Left renal pelvis (tissue), 4 donors: ENCODE measurements at places on chromosomes 2 and 18.

DNA sequence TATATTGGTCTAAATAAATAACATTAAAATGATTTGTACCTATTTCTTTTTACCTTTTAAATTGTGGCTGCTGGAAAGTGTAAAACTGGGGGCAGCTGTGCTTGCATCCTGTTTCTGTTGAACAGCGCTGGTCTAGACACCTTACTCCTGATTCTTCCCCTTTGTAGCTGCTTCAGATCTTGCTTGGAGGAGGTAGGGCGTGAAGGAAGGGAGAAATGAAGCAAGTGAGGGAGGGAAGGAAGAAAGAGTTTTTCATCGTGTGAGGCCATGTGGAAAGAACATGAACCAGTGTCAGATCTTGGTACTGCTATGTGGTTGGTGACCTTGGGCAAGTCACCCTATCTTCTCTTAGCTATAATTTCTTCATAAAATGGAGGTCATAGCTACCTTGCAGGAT, 89.0 kb upstream of the SEC11C start:
- DNase-seq = no peak

GRCh38 chr2:1571477-1572417, 158.5 kb downstream of the TPO start:
- DNase-seq = no peak

DNA sequence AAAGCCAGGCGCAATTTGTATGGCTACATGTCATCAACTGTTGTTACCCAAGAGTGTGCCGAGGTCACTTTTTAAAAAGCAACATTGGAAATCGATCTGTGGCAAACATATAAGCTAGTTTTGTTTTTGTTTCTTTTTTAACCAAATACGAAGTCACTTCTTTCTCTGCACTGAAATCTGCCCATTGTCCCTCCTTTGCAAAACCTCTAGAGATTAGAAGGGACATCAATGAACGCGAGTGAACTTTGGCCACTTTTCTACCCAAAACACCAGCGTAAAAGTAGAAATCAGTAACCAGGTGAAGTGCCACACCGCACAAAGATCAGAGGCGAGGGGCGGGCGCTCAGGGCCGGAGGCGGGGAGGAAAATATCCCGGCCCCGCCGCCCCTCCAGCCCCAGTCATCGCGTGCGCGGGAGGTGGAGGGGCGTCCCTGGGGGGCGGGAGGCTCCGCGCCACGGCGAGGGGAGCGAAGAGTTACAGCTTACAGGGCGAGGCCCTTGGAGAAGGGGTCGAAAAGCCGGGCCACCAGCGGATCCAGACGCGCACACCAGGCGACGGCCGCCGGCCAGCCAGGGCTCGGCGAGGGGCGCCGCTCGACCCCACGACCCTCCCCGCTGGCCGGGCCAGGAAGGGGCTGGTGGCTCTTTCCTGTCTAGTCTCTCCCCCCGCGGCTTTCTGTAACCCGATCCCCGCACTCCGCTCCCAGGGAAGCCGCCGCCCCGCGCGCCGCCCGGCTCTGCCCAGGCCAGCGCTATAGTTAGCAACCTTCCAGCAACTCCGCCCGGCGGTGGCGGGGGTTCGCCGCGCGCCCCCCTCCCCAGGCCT, 993 bp downstream of the RBMS1 start:
- DNase-seq = peak; percentile 53

- no peak for DNase-seq
Measured at GRCh38 chr2:45614330-45614729, 3.3 kb upstream of the SRBD1 start.

DNA sequence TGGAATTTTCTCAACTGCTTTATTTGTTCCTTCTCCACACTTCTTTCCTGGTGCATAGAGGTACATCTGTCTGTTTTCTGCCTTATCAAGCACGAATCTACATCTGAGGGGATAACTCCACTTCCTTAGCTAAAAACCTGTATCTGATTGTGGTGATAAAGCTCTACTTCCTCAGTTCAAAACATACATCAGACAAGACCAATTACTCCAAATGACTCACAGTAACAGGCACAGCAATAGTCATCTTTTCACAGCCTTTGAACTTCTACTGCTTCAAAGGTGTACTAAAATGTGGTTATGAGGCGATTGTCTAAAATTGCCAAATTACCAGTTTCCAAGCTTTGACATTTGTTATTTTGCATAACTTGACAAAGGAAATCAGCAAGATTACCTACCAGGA, 803.6 kb upstream of the ZEB2 start:
- DNase-seq = no peak

DNA sequence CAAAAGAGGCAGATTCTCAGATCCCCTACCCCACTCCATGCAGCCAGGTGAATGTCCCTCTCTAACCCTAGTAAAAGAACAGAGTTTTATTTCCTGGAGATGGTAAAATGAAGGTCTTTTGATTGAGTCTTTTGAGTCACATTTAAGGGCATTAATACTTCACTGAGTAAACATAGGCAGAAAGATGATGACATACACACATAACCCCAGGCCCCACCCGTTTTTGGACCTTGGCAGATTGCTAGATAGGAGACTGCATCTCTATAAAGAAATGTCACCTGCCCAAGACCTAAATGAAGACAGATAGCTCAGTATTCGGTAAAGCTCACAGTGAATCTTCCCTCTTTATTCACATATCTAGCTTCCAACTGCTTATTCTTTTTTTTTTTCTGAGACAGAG, 28.3 kb upstream of the PEX13 start:
- no peak for DNase-seq

GRCh38 chr18:10804126-10804525, 278.3 kb downstream of the NAPG start:
- no peak for DNase-seq

- no peak for DNase-seq
Measured at GRCh38 chr2:181675254-181675653, 5.1 kb downstream of the NEUROD1 start.

DNA sequence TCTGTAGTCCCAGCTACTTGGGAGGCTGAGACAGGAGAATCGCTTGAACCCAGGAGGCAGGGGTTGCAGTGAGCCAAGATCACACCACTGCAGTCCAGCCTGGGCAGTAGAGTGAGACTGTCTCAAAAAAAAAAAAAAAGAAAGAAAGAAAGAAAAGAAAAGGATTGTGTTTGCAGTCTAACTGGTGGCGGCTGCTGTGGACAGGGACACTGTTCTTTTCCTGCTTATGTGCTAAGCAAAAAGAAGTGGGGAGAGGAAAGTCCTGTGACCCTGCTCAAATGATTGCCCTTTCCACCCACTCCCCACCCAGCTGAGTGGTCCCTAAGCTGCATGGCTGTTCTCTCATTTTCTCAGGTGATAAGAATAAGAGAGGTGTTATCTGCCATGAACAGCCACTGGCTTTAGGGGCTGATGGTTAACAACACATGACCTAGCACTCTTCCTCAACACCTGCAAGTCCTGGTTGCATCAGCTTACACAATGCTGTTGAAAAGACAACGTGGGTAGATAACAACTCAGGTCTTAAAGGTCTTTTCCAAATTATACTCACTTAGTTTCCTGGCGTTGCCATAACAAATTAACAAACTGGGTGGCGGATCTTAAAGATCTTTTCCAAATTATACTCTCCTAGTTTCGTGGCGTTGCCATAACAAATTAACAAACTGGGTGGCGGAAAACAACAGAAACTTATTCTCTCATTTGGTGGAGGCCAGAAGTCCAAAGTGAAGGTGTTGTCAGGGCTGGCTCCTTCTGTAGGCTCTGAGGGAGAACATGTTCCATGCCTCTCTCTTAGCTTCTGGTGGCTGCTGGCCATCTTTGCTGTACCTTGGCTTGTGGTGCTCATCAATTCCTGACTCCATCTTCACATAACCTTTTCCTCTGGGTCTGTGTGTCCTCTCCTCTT, 90.3 kb upstream of the RTN4 start:
- DNase-seq = no peak

GRCh38 chr2:40230707-40231432, 221.0 kb downstream of the SLC8A1 start:
- no peak for DNase-seq

DNA sequence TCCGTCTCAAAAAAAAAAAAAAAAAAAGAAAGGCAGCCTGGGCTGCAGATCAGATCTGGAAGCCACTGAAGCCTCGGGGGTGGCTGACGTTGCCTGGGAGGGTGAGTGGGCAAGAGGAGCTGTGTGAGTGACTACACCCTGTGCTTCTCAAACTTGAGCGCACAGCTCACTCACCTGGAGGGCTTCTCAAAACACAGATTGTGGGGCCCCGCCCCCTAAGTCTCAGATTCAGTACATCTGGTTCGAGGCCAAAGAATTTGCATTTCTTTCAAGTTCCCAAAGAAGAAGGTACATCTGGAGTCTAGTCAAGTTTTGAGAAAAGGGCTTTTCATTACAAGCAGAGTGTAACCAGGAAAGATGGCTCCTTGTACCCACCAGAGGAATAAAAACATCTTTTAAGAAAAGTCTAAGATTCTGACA, 97.7 kb upstream of the CAB39 start:
- no peak for DNase-seq

- no peak for DNase-seq
Measured at GRCh38 chr2:69034845-69035244, 21.9 kb downstream of the ANTXR1 start.

DNA sequence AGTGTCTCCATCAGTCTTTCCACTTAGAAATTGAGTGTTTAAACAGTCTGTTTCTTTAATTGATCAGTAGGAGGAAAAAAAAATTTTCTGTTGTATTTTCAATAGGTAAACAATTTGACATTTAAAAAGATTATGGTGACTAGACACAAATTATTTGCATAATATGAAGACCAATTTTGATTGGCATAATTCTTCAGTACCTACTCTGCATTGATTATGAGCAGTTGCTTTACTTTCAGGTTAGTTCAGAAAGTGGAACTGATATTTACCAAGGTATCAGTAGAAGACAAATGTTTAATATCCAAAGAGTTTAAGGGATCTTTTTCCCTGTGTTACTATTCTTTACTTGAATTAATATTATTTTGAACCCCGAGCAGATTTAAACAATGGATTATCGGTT, 2.6 kb downstream of the ADAM23 start:
- DNase-seq = no peak

DNA sequence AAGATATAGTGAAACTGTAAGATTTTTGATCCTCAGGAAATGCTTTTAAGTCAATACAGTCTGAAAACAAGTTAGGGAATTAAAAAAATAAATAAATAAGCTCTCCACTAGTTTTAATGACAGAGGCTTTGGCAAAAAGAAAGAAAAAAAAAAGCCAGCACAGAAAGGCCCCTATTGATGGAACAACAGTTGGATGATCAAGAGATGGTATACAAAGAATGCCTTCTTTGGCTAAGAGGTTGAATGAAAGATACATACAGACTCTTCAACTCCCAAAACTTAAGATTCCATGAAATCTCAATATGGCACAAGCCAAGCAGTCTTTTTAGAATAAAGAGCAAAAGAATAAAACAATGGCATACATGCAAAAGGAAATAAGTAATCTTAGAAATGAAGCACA, 64.0 kb upstream of the GALNT5 start:
- no peak for DNase-seq

GRCh38 chr2:128285329-128285931, 33.2 kb downstream of the HS6ST1 start:
- DNase-seq = no peak

DNA sequence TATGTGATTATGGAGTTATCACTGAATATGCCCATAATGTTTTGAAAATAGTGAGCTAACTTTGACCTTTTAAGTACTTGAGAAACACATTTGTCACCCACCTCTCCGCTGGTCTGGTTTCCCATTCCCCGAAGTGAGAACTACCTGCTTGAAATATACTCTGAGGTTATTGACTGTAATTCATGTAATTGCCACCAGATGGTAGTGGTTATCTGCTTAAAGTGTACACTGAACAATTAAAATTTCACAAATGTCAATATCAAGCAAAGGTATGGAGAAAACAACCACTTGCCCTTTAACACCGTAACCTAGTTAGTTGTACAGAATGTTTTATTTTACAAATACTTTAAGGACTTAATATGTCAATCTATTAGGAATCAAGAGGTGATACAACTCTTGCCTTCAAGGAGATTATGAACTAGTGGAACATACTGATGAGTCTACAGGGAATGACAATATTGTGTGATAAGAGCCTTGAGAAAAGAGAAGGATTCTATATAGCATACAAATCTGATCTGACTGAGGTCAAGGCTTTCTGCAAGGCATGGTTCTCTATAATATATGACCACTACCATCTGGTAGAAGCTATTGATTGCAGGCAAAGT, 316.8 kb upstream of the KCNH7 start:
- no peak for DNase-seq

DNA sequence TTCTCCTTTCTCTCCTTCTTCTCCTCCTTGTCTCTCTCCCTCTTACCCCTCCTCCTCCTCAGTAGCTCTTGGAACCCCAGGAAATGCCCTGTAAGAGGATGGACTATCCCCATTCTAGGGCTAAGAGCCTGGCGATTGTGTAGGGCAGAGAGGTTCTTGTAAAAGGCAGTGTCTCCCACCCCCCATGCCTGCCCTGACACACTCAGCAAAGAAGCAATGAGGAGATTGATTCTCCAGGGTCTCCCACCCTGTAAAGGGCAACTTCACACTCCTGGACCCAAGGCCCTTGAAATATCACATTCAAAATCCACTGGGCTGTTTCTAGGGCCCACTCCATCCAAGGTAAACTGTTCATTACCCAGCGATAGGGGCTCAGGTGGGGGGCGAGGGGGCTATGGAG, 144.1 kb downstream of the INSIG2 start:
- DNase-seq = no peak

GRCh38 chr2:164388511-164388910, 232.8 kb downstream of the GRB14 start:
- no peak for DNase-seq

DNA sequence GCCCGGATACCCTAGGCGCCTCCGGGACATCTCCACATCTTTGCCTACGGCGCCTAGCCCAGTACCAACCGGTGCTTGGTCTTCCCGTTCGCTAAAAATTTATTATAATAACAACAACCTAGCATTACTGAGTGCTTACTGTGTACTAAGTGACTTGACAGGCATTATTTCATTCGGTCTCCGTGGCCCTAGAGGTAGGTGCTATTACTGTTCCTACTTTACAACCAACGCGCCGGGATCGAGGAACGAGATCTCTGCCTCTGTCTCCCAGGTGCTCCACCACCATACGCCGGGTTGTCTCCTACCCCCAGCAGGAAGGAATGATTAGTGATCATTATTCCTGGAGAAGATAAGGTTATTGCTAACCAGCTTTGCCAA, 657 bp upstream of the BIN1 start:
- no peak for DNase-seq

DNA sequence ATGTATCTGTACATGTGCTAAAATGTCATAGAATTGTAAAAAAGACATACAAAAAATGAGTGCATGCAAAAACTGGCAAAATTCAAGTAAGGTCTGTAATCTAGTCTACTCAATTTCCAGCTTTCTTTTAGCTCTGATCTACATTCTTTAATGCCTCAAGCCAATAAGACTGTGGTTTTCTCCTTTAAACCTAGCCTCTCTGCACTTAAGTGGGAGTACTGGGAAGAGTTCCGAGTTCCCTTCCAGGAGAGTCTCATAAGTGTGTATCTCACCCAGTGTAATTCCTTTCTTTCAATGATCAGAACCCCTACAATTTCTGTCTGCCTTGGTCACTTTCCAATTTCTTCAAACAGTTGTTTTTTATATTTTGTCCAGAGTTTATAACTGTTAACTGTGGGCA, 150.1 kb downstream of the PTRHD1 start:
- no peak for DNase-seq
